ENCODE measurements at places on chromosomes 11 and 22.

- DNase-seq, result no peak
Observed at GRCh38 chr11:127458561-127458960, 458.0 kb upstream of the KIRREL3 start.

DNA sequence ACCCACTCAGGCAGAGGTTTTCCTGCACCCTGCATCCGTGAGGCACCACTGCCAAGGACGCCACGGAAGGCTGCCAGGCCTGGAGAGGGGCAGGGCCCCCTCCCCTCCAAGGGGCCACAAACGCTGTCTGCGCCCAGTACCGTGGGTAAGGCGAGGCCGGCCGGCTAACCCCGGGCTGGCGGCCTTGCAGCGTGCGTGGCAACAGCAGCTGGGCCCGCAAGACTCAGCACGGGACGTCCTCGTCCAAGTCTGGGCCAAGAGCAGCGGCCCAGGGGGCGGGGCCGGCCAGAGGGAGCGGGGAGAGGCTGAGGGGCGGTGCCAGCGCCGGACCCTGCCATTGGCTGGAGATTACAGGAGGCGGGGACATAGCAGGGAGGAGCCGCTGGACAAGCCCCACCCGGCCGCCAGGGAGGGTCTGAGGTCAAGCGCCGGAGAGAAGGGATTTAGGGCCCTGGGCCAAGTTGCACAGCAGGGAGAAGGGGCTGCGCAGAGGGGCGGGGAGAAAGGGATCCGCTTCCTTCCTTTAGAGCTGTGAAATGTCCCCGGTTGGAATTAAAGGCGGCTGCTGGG, 16.0 kb downstream of the SLC43A1 start:
- DNase-seq, result peak; percentile 42

DNA sequence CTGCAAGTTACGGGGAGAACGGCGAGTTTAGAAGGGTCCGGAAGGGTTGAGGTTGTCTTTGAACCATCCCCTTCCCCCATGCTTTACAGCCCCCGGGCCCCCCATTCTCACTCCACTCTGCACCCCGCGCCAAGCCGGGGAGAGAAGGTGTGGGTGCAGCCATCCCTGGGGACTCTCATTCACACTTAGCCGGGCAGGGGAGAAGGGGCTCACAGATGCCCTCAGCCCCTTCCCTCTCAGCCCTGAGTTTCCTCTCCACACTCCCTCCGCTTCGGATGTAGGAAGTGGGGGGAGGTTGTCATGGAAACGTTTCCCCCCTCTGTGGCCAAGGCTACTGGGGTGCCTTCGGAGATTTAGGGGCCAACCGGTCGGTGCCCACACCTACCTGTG, 334 bp downstream of the CADM1 start:
- DNase-seq, result no peak

DNA sequence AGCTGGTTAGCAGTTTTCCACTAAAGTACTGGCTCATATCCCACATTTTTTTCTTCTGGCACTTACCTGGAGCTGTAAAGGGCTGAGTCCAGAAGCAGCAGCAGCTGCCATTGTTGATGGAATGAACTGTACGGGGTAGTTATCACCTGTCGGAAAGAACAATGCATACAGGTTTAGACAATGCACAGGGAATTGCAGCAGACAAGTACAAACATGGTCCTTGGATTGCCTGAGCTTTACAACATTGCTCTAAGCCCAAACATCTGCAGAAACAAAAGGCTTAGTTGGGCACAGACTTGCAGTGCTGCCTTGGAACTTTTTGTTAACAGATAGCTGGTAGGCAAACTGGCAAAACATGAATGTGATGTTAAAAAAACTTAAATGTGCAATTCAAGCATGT, 258.8 kb downstream of the SOX6 start:
- DNase-seq, result no peak

- DNase-seq, result no peak
Observed at GRCh38 chr22:39282645-39283321, 36.6 kb downstream of the RPL3 start.

DNA sequence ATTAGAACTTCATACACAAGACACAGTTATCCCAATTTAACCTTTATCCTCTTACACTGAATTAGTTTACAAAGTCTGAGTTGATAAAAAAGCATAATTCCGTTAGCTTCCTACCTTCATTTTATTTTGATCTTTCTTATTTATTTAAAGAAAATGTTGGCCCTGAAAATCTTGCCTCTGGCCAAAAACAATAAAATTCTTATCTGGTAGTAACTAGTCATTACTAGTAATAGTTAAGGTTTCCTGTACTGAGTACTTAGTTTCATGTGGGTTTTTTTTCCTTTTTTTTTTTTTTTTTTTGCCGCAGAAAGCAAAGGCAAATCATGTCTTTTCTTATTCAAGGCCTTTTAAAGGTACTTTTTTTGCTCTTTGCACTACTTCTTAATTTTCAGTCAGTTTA, 120.6 kb downstream of the PAX6 start:
- no peak for DNase-seq

- DNase-seq, result no peak
Observed at GRCh38 chr11:102430158-102430836, 22.3 kb downstream of the TMEM123 start.

GRCh38 chr11:43738600-43739409, 58.3 kb downstream of the HSD17B12 start:
- no peak for DNase-seq

DNA sequence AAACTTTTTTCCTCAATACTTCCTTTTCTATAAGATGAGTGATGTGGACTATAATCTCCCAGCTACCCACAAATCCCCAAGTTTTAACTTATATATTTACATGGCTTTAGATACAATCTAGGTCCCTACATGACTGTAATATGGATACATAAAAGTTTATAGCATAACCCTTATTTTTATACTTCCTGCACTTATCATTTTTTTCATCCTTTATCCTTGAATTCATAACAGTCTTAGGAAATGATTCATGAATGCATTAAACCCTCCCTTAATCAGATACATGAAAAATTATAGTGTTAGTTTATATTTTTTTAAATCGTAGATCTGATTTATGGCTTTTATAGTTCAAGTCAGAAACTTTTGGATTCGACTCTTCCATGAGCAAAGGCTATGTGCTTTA, 195.8 kb downstream of the MAML2 start:
- DNase-seq, result no peak

DNA sequence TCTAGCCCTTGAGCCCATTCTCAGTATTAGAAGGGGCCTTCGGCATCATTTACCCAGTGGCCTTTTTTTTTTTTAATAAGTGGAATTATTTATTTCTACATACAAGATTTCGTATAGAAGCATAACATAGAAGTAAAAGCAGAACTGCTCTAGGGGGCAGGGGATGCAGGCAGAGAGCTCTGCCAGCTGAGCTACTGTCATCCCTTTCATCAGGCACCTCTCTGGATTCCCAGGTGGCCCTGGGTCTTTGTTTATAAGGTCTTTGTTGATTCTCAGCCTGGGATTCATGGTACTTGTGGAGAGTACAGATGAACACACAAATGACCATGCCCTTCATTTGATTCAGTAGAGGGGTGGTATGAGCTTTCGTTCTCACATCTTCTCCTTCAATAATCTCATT, 66.4 kb downstream of the GAB2 start:
- DNase-seq, result no peak

DNA sequence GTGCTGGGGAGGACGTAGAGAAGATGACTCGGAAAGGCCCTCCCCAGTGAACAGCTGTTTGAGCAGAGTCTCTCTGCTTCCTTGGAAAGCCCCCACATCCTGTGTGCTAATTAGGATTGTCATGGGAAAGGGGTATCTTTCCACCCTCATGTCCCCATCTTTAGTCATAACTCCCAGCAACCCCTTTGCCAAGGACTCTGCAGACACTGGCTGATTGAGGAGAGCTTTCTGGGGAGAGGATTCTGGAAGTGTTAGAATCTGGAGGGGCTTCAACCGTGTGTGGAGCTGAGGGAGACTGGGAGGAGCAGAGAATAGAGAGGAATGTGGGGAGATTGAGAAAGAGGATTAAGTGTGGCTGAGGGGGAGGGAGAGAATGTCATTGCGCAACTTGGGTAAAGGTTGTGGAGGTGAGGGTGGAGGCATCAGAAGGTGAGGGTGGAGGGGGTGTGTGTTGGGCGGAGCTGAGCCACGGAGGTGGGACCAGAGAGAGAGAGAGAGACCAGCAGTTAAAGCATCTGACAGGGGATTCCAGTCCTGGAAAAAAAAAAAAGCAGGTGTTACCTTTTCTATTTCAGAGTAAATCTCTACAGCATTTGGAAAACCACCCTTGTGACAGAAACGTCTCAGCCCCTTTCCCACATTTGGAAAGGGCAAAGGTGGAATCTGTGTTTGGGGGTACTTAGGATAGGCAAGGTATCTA, 2.2 kb downstream of the DTX4 start:
- DNase-seq, result no peak

DNA sequence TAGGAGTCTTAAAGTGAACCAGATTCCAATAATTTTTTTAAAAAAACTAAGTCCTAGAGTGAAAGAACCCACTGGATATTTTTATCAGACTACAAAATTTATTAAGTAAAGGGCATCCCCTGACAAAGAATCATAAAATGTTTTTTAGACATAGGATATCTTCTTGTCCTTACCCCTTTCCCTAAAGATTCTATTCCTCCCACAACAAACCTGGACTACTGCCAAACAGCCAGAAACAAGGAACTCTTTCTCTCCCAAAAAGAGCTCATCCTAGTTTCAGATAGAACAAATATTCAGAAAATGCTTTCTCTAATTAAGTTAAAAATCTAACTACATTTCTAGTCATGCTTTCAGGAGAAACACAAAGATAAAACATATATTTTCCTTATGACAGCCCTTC, 327.1 kb downstream of the FAM181B start:
- DNase-seq, result no peak

GRCh38 chr11:7436657-7437056, 48.6 kb upstream of the OLFML1 start:
- no peak for DNase-seq

DNA sequence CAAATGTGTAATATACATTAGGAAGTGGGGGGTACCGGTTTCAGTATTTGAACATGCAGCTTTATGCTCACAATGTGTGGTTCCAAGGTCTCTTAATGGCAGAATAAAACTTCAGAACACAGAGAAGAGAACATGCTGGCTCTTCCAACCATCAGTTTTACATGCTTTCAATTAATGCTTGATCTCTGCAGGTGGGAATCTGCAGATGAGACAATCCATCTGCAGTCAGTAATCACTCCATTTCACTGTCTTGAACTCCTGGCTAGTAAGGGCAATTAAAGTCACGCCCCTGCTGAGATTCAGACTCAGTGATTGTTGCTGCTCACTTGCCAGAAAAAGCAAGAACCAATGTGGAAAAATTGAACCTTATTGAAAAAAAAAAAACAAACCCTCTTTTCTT, 945.7 kb downstream of the DLG2 start:
- DNase-seq, result no peak

GRCh38 chr11:124867700-124868099, 2.5 kb downstream of the ROBO3 start:
- no peak for DNase-seq

DNA sequence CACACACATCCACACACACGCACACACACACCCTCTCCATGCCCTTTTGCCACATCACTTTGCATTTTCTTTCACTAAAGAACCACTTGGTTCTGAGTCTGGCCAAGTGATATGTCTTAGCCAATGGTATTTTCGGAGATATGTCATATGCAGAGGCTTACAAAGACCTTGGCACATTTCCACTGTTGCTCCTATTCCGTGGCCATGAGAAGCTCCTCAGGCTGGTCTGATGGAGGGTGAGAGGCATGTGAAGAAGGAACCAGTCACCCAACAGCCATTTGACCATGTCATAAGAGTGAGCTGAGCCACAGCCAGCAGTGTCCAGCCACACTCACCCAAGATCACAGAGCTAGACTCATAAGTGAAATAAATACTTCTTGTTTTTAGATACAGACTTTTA, 212.6 kb upstream of the NAV2 start:
- DNase-seq, result no peak

GRCh38 chr11:105000797-105001196, 22.2 kb downstream of the CASP5 start:
- no peak for DNase-seq

- DNase-seq, result no peak
Observed at GRCh38 chr11:75040167-75040770, 51.5 kb downstream of the NEU3 start.

DNA sequence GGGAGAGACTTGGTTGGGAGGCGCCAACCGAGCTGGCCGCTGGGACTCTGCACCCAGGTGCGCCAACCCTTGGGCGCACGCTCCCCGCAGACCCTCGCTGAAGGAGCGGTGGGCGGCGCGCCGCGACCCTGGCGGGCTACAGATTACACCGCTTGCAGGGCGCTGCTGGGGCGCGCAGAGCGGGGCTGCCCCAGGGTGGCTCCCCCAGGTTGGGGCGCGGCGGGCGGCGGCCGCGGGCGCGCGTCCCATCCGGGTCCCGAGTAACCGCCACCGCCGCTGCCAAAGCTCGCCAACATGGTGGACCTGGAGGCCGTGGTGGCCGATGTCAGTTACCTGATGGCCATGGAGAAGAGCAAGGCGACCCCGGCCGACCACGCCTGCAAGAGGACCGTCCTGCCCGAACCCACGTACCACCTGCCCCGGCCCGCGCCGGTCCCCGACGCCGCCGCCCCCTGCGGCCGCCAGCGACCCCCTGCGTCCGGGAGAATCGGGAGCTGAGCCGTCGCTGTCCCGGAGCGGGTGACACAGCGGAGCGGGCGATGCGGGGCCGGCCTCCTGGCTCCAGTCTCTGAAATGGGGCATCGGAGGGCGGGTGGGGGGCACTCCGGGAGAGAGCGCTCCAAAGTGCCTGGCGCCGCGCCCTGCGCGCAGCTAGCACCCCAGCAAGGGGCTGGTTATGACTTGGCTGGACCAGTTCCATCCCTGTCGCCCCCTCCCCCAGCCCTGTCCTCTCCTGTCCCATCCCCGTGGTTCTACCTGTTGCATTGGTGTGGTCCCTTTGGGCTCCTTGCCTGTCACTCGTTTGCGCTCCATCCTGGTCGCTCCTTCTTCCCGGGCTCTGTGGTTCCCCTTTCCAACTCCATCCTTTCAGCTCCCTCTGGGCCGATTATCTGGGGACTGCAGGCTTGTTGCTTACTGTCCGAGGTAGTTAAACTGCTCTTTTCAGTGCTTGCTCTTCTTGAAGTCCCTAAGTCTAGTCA, 143.3 kb upstream of the GRK3 start:
- DNase-seq, result no peak

- DNase-seq, result no peak
Observed at GRCh38 chr11:75333807-75334140, 17.7 kb downstream of the ARRB1 start.

GRCh38 chr11:69427906-69428880, 53.3 kb upstream of the LINC01488 start:
- no peak for DNase-seq

DNA sequence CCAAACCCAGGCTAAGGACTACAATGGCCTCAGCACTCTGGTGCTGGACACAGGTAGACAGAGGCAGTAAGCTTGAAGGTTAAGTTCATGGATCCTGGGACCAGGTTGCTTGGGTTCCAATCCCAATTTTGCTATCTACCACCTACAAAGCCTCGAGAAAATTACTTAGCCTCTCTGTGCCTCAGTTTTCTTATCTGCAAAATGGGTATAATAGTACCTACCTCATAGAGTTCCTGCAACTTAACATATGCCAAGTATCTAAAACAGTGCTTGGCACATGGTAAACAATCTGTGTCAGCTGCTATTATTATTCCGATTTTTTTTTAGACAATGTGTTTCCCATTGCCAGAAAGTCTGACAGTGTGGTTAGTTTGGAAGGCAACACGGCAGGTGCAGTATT, 37.5 kb downstream of the SYN3 start:
- no peak for DNase-seq

- no peak for DNase-seq
Observed at GRCh38 chr22:35589071-35589755, 27.9 kb downstream of the MB start.
